ENCODE measurements at places on chromosomes 16 and 17.

GRCh38 chr17:37742116-37742761, 2.6 kb downstream of the HNF1B start:
- no peak for DNase-seq

GRCh38 chr16:9790199-9790598, 392.0 kb downstream of the GRIN2A start:
- DNase-seq, result no peak

DNA sequence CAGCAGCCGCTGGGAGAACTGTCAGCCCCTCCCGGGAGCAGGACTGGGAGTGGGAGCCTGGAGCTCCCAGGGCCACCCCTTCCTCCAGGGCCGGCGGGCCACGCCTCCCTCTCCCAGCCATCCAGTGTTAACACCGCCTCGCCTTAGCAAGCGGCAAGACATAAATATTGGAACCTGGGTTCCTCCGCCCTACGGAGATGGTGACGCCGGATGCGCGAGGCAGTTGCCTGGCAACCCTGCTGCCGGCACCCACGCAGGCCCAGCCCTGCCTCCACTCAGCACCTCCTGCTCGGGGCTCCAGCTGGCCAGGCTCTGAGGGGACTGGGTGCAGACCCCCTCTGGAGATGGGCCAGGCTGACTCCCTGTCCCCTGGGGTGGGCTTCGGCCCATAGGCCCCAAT, 27.4 kb upstream of the CACNA1H start:
- no peak for DNase-seq

- DNase-seq, result no peak
These were observed 52.7 kb downstream of the SREBF1 start for GRCh38 chr17:17783825-17784656.

GRCh38 chr16:2490190-2491105, 15.5 kb downstream of the TBC1D24 start:
- no peak for DNase-seq

Measured in pulmonary artery endothelial cell (primary cell).